LHCN-M2 (cell line): ENCODE measurements at places on chromosomes 2 and 18. TPM values are rescaled to one million over a fixed set of nuclear protein-coding genes. Genes with fewer than 3 reads are reported as not detected.

DNA sequence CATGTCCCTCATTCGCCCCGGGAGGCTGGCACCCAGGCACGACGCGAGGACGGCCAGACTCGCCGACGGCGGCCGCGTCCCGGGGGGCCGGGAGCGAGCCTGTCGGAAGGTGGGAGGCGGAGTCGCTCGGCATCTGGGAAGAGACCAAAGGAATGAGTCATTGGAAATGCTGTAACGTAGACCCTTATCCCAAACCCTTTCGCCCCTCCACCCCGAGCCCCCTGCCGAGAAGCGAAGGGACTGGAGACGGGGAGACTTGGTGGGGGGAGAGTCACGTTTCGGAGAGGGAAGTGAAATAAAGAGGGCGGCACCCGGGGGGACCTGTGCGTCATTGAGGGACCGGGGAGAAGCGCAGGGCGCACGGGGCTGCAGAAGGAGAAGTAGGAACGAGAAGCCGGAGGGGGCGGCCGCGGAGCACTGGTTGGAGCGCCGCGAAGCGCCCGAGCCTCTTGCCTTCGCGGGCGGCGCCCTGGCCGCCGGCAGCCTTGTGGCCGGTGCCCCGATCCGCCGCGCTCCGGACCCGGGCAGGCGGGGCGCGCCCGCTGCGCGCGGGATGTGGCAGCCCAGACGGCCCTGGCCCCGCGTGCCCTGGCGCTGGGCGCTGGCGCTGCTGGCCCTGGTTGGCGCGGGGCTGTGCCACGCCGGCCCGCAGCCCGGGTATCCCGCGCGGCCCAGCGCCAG is at the start of gene EMILIN2:
Gene EMILIN2 (plus strand): TSS at position 371 of the 681 bp plus-strand sequence. CDS start 183 bp downstream, at position 554.
- DNase-seq: no peak

DNA sequence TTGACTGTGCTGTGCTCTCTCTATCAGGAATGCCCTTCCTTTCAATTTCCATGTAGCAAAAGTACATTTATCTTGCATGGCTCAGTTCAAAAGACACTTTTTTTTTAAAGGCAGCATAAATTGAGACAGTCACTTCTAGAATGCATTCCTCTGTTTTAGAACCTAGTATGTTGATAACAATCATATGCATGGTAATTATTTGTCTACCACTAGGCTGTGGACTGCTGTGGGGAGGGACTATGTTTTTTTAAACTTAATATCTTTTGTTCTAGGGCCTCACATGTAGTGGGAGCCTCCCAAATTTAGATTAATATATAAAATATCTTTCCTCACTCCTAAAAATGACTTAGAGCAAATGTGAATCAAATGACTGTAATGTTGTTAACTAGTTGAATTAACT is 269.9 kb downstream of the MEIS1 start:
- no peak for DNase-seq

- DNase-seq: no peak
These were observed 1.5 kb downstream of the MTHFD2 start for GRCh38 chr2:74199871-74200305.

Gene SKOR2
- not detected in 2 replicates for total RNA-seq

Gene LYPD6
- total RNA-seq: 14.0 and 16.6 TPM in 2 replicates

GRCh38 chr2:6181525-6181924 is 489.3 kb downstream of the SOX11 start:
- DNase-seq: peak; percentile 12

Gene SPRED2
- 8.6 and 12.2 TPM in 2 replicates for total RNA-seq

DNA sequence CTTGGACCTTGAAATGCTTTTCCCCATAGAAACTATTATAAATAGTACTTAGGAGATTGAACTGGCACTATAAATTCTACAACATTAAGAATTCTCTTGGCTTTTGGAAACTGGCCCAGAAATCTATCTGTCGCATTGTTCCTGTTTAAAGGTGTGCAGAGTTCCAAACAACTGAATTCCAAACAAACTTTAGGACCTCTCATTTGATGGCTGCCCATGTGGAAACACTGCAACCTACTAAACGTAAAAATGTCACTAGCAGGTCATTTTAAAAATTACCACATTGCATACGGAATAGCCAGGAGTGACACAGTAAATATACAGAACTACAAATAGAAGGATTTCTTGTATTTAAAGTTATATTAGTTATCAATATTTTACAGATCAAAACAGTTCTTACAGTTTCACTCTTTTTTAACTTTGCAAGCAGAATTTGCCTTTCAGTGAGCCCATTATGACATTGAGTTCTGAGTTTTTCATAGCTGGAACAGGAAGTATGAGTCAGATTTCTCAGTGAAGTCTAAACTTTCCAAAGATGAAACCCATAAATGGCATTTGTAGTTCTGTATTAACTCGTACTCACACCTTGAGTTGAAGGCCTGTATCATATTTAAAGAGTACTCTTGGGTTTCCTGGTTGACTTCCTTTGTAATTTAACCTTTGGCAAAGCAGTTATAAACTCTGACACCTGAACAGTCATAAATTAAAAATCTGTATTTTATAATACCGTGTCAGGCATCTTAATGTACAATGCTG is 142.3 kb upstream of the BOD1L2 start:
- peak; percentile 60 for DNase-seq

DNA sequence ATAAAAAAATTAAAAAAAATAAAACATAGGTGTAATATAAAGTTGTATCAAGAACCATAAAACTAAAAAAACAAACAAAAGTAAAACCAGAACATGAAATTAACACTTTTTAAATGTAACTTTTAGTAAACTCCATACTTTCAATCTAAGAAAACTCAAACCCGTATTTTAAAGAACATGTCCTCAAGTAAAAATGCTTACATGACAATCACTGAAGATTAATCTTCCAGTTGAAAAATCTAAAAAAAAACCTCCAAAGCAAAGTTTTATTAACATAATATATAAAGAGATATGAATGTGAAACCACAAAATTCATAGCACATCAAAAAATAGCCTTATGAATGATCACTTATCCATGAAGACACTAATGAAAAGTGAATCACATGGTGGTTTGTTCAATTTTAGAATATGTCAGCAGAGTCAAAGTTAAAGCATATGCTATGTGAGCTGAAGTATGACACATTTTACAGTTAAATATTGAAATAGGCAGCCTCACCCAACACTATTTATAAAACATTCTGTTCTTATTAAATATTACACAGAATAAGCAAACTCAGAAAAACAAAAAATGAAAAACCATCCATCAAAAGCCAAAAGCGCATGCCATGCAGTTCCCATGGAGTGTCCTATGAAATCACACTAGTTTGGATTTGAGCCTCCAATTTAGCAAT is 23.1 kb upstream of the CHAC2 start:
- DNase-seq: peak; percentile 20

Gene DOK1
- 25.1 and 33.5 TPM in 2 replicates for total RNA-seq

- no peak for DNase-seq
These were observed 197.9 kb downstream of the ICOS start for GRCh38 chr2:204134421-204134820.
